HepG2 (cell line): ENCODE measurements at places on chromosomes 16 and 17. TPM values are rescaled to one million over a fixed set of nuclear protein-coding genes. Genes with fewer than 3 reads are reported as not detected.

DNA sequence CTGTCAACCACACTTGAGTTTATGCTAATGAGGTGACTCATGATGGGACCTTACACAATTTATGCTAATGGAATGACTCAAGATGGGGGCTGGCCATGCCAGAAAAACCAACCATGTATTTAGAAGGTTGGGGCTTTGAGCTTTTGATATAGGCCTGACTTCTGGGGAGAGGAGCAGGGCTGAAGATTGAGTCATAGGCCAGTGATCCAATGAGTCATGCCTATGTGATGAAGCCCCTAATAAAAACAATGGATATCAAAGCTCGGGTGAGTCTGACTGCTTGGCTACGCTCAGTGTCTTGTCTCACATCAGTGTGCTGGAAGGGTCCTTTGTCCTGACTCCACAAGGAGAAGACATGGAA is 7.3 kb downstream of the MFSD6L start:
- DNase-seq, result no peak
- H3K36me3 ChIP-seq, result no peaks in the 10 kb centered on the region
- no peak overlapping the region for H3K4me3 ChIP-seq
- no peak overlapping the region for H3K27ac ChIP-seq
- H3K27me3 ChIP-seq, result peaks cover 66% of the 10 kb centered on the region
- H3K4me1 ChIP-seq, result peaks cover 18% of the 10 kb centered on the region

KRTAP4-3 gene
- not detected in 2 replicates for total RNA-seq

TP53TG3E gene
- total RNA-seq, result not detected in 2 replicates

DNA sequence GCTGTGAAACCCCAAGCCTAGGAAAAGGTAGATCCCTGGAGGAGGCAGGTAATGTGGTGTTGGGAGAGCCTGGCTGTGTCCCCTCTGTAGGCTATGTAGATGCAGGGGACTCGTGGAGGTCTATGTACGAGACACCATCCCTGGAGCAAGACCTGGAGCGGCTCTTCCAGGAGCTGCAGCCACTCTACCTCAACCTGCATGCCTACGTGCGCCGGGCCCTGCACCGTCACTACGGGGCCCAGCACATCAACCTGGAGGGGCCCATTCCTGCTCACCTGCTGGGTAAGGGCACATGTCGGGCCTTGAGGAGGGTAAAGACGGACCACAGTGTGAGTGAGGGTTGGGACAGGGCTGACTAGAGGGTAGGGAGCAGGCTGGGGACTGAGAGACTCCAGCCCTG is 12.0 kb downstream of the ACE start:
- H3K4me1 ChIP-seq, result no peaks in the 10 kb centered on the region
- peaks cover 83% of the 10 kb centered on the region for H3K27me3 ChIP-seq
- no peaks in the 10 kb centered on the region for H3K36me3 ChIP-seq
- DNase-seq, result no peak
- H3K4me3 ChIP-seq, result no peak overlapping the region
- H3K27ac ChIP-seq, result no peak overlapping the region

KCNJ18 gene
- not detected in 2 replicates for total RNA-seq

DNA sequence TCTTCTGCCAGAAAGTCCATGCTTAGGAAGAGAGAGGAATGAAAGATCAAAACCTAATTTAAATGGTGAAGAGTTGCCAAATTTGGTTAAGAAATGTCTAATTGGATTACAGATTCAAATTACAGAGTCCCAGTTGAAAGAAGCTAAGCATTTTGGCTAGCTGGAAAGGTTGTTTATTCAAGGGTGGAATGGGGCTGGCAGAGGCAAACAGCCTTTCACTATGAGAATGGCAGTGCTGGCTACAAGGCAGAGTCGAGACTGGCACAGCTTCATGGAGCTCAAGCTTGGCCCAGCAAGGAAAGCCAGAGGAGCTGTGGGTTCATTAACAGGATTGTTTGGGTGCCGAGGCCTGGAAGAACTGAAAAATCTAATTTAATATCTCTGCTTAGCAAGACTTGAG is 13.6 kb downstream of the MAP3K3 start:
- H3K27ac ChIP-seq, result no peak overlapping the region
- no peaks in the 10 kb centered on the region for H3K27me3 ChIP-seq
- H3K4me3 ChIP-seq, result no peak overlapping the region
- H3K4me1 ChIP-seq, result peaks cover 14% of the 10 kb centered on the region

TP53TG3F gene
- total RNA-seq, result not detected in 2 replicates

NECAB2 gene
- total RNA-seq, result 0.49 TPM in 1 of 2 replicates, not detected in the other

DNA sequence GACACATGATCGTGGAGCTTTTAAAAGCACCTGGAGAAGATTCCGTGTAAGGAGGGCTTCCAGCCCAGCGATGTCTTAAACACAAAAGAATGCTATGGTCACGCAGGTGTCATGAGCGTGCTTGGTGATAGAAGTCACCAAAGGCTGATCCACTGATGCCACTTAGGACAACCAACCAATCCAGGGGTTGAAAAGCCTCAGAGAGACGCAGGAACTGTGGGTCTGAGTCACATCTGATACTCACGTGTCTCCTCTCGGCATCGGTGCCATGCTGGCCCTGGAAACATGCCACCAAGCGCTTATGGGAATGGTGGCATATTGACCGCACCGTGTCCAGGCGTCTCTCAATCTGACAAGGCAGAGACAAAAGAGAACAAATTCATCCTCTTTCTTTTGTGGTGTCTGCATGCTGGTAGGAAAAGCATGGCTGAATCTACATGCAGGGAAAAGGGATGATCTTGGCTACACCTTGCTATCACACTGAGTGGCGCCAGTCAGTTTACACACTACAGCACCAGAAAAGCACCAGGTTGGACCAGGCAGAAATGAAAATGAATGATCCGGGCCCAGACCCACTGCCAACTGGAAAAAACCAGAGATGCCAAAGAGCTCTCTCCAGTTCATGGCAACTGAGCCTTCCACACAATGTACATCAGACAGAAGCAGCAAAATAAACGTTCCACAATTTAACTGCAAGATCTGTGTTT is 38.0 kb downstream of the ARHGAP17 start:
- H3K27ac ChIP-seq, result no peak overlapping the region
- H3K36me3 ChIP-seq, result peaks cover 28% of the 10 kb centered on the region
- peaks cover 37% of the 10 kb centered on the region for H3K4me1 ChIP-seq
- H3K27me3 ChIP-seq, result no peaks in the 10 kb centered on the region
- DNase-seq, result no peak
- no peak overlapping the region for H3K4me3 ChIP-seq

DNA sequence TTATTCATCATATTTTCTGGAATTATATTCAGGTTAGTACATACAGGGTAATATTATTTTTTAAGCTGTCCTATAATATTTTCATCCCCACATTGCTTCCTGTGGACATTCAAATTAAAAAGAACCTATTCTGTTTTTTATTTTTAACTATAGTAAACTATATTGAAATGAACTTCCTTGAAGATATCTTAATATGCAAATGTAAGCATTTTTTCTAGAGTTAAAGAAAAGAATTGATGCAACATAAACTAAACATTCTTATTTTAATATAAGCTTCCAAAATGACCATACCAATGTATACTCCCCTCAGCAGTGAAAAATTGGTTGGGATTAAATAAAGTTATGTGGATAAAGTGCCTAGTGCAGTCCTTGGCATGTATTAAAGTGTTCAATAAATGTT is 416.6 kb downstream of the KIF2B start:
- H3K4me3 ChIP-seq, result no peak overlapping the region
- no peaks in the 10 kb centered on the region for H3K36me3 ChIP-seq
- H3K4me1 ChIP-seq, result no peaks in the 10 kb centered on the region
- no peak for DNase-seq

MPP3 gene
- total RNA-seq, result 0.83 and 0.91 TPM in 2 replicates

BAIAP3 gene
- 2.0 and 3.2 TPM in 2 replicates for total RNA-seq

FBXW10 gene
- 0.04 TPM in 1 of 2 replicates, not detected in the other for total RNA-seq

GRCh38 chr16:73214825-73215677 is 167.1 kb upstream of the ZFHX3 start:
- peaks cover 12% of the 10 kb centered on the region for H3K4me1 ChIP-seq
- no peaks in the 10 kb centered on the region for H3K36me3 ChIP-seq
- H3K27me3 ChIP-seq, result no peaks in the 10 kb centered on the region
- H3K27ac ChIP-seq, result no peak overlapping the region
- H3K4me3 ChIP-seq, result no peak overlapping the region
- DNase-seq, result no peak

CES4A gene
- 0.09 TPM in 1 of 2 replicates, not detected in the other for total RNA-seq
